SK-N-SH treated with all-trans-retinoic acid at 6 μM for 48 hours (cell line): ENCODE measurements at places on chromosomes 1 and 21.

GRCh38 chr1:48793863-48794262, 17.2 kb upstream of the BEND5 start:
- no peak for ATAC-seq

GRCh38 chr1:159953536-159954515, at the start of gene SLAMF9:
Gene SLAMF9, minus strand, starts transcription at chr1:159954237. Its CDS starts 100 bp downstream, at chr1:159954137.
- ATAC-seq, result peak; percentile 71

- no peak for ATAC-seq
Measured at GRCh38 chr1:2289607-2290006, 61.5 kb downstream of the SKI start.

DNA sequence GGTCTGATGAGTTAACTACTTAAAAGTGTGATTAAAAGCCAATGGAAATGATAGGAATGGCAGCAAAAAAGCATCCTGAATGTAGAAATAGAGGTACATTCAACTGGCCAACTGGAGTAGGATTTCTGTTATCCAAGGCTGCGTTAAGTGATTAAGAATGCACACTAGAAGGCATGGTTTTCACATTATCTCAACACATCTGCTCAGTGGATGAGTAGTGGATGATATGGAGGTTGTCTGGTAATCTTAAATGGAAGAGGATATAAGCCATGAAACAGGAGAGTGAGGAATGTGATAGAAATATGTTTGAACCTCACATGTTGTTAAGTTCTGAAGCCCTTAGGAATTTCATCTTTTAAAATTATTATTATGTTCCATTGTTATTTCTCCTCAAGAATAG, 839.9 kb downstream of the USP25 start:
- ATAC-seq, result no peak

GRCh38 chr1:188425687-188426086, 1596.9 kb downstream of the PLA2G4A start:
- peak; percentile 79 for ATAC-seq

DNA sequence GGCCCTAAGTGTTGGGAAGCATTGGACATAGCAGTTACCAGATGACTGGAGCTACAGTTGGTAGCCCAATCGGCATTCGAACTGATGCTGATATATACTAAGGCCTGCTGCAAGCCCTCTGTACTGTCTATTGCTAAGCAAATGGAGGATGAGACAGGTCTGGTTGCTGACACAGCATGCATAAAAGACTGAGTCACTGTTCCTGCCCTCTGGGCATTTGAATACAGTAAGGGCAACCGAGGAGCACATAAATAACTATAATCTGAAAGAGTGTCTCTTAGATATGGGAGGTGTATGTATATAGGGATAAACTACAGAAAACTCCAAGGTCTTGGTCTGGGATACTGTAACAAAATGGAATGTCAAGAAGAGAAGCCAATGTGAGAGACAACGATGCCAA, 16.8 kb upstream of the MARK1 start:
- peak; percentile 62 for ATAC-seq

- ATAC-seq, result no peak
Measured at GRCh38 chr1:205767248-205767647, 8.0 kb downstream of the RAB29 start.

- ATAC-seq, result 0 out of 3 replicates have a peak, but pooled peaks have one; percentile 22
Measured at GRCh38 chr1:78277253-78277652, 213.5 kb upstream of the PTGFR start.

DNA sequence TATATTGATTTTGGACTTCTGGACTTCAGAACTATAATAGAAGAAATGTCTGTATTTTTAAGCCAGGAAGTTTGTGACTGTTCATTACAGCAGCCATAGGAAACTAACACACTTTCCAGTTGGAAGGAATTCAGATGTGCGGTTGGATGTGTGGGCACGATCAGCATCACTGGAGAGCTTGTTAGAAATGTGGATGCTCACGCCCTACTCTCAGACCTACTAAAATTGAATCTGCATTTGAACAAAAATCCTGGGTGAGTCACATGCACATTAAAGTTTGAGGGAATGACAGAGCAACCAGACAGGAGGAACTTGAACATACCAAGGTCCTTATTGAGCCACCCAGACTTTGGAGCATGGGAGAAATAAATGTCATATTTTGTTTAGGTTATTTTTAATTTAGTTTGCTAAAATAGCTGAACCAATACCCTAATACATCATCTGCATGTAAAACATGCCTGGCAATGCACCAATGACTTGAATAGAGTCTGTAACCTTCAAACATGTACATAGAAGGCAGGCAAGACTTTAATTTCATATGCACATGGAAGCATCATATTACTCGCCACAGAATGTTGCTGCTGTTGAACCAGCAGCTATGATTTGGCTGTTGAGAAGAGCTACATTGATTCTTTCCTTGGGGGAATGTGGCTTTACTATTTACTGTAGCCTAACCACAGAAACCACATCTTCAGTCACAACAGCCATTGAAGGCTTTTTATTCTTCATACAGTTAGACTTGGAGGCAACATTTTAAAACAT, 346.2 kb downstream of the BARHL2 start:
- ATAC-seq, result no peak

DNA sequence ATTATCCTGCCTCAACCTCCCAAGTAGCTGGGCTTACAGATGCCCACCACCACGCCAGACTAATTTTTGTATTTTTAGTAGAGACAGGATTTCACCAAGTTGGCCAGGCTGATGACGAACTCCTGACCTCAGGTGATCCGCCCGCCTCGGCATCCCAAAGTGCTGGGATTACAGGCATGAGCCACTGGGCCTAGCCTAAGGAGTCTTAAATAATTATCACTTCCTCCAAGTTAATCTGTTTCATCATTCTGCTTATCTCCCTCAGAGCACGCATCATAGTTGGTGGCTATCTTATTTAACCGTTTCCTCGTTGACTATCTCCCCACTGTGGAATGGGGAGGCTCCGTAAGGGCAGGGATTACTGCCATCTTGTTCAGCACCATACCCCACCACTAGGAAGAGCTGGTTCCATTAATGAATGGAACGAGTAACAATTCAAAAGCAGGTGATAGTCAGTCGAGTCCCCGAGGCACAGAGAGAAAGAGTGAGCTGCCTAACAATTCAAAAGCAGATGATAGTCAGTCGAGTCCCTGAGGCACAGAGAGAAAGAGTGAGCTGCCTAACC, 52.7 kb downstream of the GLUL start:
- ATAC-seq, result no peak

- ATAC-seq, result no peak
Measured at GRCh38 chr21:45594721-45595489, 48.6 kb upstream of the PCBP3 start.

- peak; percentile 99 for ATAC-seq
Measured at GRCh38 chr1:10074059-10074851, 41.5 kb downstream of the UBE4B start.

DNA sequence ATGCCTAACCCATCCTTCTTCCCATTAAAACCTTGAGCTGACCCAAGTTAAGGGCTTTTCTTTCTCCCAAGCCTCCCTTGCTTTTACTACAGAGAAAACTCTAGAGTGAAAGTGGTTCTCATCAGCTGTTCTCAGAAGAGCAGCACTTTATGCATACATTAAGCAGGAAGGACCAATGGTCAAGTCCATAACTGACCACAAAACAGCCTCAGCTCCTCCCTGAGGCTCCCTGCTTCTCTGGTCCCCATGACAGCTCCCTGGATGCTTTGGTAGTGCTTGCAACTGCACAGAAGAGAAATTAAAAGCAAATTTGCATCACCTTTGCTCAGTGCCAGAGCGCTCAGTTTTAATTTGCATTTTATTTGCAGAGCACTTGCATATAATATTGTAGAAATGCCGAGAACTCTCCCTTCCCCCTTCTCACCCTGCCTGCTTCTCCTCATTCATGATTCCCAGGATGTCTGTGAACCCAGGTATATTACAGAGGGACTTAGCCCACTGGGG, 56.1 kb downstream of the LMX1A start:
- ATAC-seq, result no peak

DNA sequence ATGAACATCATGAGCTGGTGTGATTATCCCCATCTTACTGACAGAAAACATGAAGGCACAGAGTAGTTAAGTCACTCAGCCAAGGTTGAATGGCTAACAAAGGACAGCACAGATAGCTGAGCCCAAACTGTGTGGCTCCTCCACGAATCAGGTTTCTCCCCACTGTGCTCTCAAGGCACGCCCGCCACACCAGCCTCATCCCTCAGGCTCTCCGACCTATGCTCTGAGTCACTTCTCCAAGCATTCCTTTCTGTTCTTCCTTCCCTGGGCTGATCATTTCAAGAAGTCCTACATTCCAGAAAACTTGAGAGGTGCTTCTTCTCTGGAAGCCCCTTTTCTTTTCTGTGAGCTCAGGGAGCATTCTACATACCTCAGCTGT, 25.3 kb upstream of the SDC3 start:
- peak; percentile 76 for ATAC-seq

DNA sequence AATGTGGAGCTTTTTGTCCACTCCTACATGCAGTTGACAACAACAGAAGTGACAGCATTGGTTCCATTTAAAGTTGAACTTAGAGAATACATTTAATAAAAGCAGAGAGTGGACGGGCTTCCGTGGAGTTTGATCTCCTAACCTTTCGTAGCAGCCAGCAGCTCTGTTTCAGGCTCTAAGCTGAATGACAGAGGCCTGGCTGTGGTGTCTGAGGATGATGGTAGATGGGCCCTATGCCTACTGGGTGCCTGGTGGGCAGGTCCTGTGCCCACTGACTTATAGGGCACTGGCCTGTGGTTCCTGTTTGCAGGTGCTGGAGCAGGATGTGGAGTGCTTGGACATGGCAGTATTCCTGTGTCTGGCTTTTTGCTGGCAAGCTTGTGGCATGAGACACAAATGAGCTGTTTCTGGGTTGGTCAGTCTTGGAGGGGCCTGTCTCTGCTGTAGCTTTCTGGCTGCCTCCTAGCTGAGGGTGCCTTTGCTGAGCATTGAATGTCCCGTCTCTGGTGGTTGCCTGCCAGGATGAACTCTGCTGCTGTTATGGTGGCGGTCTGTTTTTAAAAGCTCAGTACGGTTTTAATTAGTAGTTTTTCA, 54.6 kb downstream of the PRDM2 start:
- ATAC-seq, result peak; percentile 46

DNA sequence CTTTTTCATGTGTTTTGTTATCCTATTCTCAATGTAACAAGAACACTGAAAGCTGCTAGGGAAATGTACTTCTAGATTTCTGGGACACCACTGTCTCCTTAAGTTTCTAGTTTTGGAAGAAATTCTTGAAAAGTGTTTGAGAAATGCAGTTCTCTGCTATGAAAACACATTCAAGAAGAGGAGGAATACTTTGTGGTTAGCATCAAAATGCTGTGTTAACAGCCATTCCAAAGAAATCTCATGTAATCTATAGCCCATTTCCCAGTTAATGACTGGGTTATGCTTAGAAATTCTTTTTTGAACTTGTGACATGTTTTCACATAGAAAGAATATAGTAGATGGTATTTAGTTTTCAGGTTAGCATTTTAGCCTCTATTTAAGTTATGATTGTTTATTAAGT, 6.0 kb downstream of the RAVER2 start:
- ATAC-seq, result no peak

DNA sequence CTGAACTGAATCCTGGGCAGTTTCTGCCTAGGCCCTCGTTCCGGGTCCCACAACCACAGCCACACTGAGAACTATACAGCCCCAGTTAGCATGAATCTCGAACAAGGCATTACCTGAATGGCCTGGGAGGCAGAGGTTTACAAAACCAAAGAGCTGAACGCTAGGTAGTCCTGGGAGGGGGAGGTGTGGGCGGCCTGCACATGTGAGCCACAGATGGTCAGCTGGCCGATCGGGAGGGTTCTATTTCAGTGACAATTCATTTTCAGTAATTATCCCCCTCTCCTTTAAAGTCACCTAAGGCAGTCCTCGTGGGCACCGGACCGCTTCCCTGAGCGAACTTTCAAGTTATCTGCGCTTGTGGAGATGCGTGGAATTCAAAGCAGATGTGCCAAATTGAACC, 111.9 kb downstream of the GLIS1 start:
- ATAC-seq, result no peak

GRCh38 chr1:92754000-92754718, 30.7 kb downstream of the EVI5 start:
- ATAC-seq, result peak; percentile 93

GRCh38 chr1:208577381-208577905, 333.3 kb upstream of the PLXNA2 start:
- peak; percentile 51; the same call in 2 of the 3 replicates for ATAC-seq

DNA sequence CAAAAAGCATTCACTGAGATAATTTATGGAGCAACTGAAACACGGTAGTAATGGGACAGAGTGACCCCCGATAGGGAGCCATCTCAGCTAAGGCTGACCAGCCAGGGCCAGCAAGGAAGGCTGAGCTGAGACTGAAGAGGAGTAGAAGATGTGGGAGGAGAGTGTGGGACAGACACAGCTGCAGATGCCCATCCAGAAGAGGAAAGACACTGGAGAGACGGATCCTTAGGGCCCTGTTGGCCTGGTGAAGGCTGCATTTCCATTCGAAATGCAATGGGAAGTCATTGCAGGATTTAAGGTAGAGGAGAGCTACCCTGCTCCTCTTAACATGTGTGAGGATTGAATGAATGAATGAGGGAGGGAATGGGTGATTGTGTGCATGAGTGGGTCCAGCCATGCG, 44.0 kb upstream of the LRP8 start:
- no peak for ATAC-seq

- no peak for ATAC-seq
Measured at GRCh38 chr1:22592919-22593790, 29.9 kb downstream of the EPHA8 start.

- peak; percentile 24; the same call in 1 of the 3 replicates for ATAC-seq
Measured at GRCh38 chr1:221991221-221991620, 249.3 kb upstream of the DUSP10 start.

DNA sequence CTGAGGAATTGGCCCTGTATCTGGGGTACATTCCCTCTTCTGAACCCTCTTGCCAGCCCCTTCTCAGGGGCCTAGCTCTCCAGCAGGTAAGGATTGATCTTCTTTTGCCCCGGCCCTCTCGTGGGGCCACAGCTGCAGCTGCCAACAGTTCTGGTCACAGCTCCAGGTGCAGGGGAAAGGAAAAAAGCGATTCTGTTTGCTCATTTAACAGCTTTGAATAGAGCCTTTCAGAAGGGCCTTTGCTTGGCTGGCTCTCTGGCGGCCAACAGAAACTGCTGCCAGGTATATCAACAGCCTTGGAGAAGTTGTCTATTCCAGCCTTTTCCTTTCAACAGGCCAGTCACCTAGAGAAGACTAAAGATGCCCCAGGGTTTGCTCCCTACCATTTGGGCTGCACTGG, 16.1 kb upstream of the FMOD start:
- ATAC-seq, result no peak

GRCh38 chr1:69081668-69082067, 486.1 kb upstream of the LRRC7 start:
- ATAC-seq, result no peak
